ENCODE measurements at places on chromosomes 3 and 15.

GRCh38 chr3:75262661-75263060 is 401.5 kb upstream of the FRG2C start:
- DNase-seq = no peak

DNA sequence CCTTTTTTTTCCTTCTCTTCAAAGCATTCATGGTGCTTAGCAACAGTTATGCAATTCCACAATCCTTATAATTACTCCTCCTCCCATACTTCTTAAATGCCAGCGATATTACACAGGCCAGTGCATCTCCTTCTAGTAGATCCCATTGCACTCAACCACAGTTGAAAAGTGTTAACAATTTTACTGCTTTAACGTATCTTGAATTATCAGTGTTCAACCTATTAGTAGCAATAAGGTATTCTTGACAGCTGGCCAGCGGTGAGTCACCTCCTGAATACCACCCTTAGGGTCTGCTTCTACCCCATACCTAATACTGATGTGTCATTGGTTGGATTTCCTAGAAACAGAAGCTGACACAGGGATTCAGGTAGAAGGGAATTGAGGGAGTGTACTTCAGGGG is 24.0 kb upstream of the TEX9 start:
- DNase-seq = no peak

DNA sequence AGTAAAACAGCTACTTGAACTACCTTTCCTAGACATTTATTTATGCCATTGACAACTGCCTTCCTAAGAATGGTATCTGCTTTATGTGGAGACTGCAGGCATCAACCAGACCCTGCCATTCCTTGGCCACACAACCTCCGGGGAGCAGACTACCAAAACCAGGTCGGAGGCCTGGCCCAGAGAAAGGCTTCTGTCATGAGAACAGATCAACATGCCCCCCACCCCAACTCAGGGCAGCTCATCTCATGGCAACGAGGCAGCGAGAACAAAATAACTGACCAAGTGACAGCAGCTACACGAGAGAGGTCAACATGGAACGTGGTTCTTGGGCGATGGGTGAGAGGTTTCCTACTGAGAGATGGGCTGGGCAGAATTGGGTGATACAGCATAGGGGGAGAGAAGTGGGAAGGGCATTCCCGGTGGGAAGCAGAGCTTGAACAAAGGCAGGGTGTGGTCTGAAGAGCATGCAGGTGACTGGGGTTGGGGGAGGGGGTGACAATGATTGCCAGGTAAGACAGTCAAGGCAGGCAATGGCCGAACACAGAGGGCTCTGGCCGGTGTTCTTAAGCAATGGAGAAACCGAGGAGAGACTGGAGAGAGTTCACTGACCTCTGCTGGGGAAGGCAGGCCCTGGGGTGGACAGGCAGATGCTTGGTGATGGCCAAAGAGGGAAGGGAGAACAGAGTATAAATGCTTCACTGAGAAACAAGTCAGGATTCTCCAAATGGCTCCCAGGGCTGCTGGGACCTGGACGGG is 33.9 kb downstream of the CCDC12 start:
- DNase-seq = no peak

DNA sequence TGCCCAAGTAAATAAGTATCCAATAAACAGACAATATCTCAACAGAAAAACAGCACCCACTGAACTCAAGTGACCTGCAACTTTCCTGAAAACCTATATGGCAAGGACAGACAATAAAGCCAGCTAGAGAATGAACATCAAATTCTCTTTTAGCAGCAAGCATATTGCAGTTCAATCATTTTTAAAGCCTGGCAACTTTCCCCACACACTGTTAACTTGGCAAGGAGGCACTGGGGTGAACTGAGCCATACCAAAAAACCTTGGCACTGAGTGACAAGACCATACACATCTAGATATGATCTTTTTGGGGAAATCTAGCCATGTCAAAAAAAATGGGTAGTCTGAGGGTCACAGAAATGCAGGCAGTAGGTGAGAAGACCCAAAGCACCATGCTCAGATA is 174.6 kb downstream of the STT3B start:
- DNase-seq = no peak

DNA sequence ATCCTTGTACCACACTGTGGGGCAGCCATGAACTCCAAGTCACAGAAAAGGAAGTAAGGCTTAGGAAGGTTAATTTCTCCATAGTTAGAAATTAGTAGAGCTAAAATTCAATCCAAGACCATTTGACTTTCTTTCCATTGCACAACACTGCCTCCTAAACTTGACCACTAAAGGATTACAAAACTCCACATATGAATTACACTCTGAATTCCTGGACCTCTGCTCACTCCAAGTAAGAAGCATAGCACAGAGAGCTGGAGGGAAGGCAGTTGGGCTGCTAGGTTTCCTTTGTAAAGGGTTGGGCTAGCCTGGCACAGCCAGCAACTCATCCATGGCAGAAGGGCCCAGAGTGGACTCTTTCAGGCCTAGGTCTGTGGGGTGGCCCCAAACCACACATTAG is 134.4 kb downstream of the MYLK start:
- no peak for DNase-seq
